ENCODE measurements at places on chromosomes 7 and 10. TPM values are rescaled to one million over a fixed set of nuclear protein-coding genes. Genes with fewer than 3 reads are reported as not detected.

The PRF1 gene
- not detected for polyA plus RNA-seq

The WNT8B gene
- polyA plus RNA-seq = not detected

The CYP2C19 gene
- not detected for polyA plus RNA-seq

The SEMA4G gene
- 0.44 TPM for polyA plus RNA-seq

The GIMAP6 gene
- not detected for polyA plus RNA-seq

The PPP1R17 gene
- polyA plus RNA-seq = 0.29 TPM

The CNTNAP2 gene
- polyA plus RNA-seq = not detected

The OPN1SW gene
- polyA plus RNA-seq = 2.2 TPM

The CALML3 gene
- not detected for polyA plus RNA-seq

The NAPEPLD gene
- 10.8 TPM for polyA plus RNA-seq

The TMEM229A gene
- not detected for polyA plus RNA-seq

The SEMA3D gene
- 4.0 TPM for polyA plus RNA-seq

The ZNF775 gene
- 1.6 TPM for polyA plus RNA-seq

The GPR22 gene
- polyA plus RNA-seq = 0.23 TPM

Measured in GM23248 (cell line).